Activated T-helper 1 cell treated with anti-CD3 and anti-CD28 coated beads, Interleukin-2, amount 50 U/mL, for 16 hours (primary cell): ENCODE measurements at places on chromosomes 2 and 18.

DNA sequence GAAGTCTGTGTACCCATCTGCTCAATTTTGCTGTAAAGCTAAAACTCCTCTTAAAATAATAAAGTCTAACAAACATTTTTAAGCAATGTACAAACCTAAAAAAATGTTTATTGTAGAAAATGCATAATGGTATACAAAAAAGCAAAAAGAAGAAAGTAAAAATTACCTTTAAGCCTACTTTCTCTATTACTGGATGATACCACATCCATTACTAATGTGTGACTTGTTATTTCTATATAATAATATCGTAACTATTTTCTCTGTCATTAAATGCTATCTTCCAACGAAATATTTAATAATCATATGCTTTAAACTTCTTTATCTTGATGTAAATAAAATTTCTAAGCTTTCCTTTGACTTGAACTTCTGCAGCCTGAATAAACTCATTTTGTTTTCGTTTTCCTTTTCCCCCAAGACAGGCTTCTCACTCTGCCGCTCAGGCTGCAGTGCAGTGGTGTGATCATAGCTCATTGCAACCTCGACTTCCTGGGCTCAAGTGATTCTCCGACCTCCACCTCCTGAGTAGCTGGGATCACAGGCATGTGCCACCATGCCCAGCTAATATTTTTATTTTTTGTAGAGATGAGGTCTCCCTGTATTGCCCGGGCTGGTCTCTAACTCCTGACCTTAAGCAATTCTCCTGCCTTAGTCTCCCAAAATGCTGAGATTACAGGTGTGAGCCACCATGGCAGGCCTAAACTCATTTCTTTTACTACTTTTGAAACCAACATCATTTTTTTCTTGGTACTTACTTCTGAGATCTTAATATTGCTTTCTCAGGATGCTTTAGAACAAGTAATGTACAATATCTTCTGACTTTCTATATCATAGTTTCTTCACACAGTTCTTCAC, 18.1 kb upstream of the DNAH7 start:
- no peak for DNase-seq

DNA sequence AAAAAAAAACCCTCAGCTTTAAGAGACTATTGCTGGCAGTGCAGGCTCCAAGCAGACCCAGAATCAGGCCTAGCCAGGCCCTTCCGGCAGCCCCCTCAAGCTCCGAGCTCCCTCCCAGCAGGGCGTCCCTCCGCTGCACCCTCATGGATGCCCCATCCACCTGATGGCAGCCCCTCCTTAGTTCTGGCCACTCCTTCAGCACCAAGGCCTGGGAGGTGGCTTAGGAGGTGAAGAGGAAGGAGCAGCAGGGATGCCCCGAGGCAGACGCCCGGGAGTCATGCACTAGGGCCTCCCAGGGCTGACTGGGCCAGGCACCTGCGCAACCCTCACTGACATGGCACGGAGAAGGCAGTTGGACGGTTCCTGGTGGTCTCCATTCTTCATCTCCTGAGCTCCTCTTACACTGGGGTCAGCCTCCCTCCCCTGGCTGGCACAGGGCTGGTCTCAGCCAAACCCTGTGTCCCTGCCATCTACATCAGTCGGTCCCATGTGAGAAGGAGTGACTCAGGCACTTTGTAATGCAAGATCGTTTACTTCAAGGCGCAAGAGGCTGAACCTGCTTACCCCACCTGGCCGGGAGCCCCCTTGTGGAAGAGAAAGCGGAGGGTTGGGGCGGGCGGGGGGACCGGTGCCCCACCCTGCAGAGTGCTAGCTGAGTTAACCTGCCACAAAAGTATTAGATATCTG, 53.5 kb upstream of the ID2 start:
- no peak for DNase-seq

- DNase-seq = no peak
These were observed 35.8 kb downstream of the MTCL1 start for GRCh38 chr18:8741117-8741516.

DNA sequence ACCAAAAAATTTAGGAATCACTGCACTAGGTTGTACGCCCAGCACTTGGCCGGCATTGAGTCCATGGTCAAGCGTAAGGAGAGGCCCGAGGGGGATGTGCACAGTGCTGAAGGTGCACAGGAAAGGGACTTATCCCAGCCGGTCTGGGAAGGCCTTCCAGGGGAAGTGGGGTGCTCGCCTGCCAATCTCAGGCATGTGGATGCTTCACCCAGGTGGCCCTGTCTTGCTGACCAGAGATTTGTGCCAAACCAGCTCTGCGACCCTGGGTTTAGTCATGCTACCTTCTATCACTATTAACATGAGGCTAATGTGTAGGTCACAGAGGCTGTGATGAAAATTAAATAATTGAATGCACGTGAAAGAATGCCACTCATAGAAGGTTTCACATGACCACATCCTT, 1.7 kb upstream of the ITM2C start:
- DNase-seq = no peak

GRCh38 chr18:10453806-10454680, at the start of gene APCDD1:
TSS of gene APCDD1 (plus strand) at chr18:10454635. CDS start at chr18:10454982, 347 bp downstream.
- DNase-seq = no peak
